ENCODE measurements at places on chromosomes 3 and 15. TPM values are rescaled to one million over a fixed set of nuclear protein-coding genes. Genes with fewer than 3 reads are reported as not detected.

GRCh38 chr3:14787630-14788029, 31.1 kb upstream of the FGD5 start:
- ATAC-seq, result no peak

DNA sequence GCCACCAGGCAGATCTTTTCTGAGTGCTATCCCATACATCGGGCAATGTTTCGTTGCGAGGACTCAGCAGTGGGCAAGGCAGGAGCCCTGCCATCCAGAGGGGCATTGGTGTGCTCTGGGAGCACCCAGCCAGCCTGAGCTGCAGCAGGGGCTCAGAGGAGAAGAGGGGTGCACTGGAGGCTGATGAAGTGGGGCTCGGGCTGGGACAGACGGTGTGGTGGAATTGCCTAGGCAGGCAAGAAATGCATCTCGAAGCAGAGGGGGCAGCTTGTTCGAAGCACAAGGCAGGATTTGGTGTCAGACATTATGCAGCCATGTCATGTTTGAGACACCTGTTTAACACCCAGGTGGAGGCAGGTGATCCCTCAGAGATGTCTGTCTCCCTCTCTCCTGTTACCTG, 19.3 kb downstream of the PAQR5 start:
- no peak for ATAC-seq

- no peak for ATAC-seq
Observed at GRCh38 chr3:133563186-133563591, 10.3 kb upstream of the CDV3 start.

DNA sequence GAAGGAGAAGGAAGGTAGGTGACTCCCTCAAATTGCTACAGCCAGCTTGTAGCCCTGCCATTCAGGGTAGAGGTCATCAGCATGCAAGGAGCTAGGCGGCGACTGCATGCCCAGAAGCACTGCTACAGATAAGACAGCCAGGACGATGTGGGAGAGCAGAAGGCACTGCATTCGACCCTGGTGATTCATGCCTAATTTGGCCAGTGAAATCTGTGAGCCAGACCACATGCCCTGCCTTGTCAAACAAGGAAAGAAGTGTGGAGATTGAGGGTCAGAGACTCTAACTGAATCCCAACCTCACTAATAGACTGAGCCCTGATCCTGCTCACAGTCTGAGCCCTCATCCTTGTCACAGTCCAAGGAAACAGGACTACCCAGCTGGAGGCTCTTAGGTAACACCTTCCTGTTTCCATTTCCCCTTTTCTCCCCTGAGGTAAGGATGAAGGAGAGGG, 86.6 kb downstream of the LINGO1 start:
- ATAC-seq, result no peak

- no peak for ATAC-seq
Observed at GRCh38 chr3:67516496-67516895, 137.9 kb downstream of the SUCLG2 start.

DNA sequence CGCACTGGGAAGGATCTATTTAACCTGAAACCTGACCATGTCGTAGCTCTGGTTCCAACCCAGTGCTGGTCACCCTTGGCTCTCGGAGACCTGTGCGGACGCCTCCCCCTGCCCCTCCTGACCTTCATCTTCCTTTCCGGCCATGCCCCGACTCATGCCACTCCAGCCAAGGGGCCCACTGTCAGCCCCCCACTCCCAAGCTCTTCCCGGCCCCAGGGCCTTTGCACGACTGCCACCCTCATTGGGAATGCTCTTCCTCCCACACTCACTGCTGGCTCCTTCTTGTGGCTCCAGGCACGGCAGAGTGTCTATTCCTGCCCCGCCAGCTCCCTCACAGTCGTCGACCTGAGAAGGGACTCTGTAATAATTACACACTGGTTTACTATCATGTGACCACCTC, 9.4 kb upstream of the IQSEC1 start:
- no peak for ATAC-seq

GRCh38 chr15:79007066-79007465, 62.2 kb upstream of the CTSH start:
- peak; percentile 57 for ATAC-seq

PLSCR5 gene
- not detected for total RNA-seq

CELSR3 gene
- 20.3 TPM for total RNA-seq

LRTM1 gene
- not detected for total RNA-seq

P2RY14 gene
- 1.3 TPM for total RNA-seq

WDR49 gene
- total RNA-seq, result 0.71 TPM
